Glutamatergic neuron (in vitro differentiated cells): ENCODE measurements at places on chromosomes 5 and 9. TPM values are rescaled to one million over a fixed set of nuclear protein-coding genes. Genes with fewer than 3 reads are reported as not detected.

DNA sequence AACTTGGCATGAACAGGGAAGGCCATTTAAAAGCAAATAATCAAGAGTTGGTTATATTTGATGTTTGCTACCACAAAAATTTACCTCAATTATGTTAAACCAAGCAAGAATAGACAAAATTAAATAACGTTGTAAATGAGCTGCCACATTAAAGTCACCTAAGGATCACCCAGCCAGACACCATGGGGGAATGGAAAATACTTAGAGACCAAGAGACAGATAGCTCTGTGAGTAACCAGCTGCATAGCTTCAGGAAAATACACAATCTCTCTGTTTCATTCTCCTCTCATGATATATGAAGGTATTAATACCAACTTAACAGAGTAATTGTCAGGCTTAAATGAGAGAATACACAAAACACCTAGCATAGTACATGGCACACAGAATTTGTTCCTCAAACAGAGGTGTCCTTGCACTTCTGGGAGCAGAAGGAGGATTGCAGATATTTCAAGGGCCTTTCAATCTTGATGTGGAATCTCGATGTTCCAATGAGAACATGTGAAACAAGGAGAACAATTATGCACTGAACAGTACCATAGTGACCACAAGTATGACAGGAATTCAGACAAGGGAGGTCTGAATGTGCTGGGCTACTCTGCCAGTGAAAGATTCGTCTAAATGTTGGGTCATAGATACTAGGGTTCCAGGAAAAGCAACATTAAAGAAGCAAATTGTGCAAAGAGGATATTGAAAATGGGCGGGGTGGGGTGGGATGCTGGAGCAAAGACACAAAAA, 18.6 kb downstream of the JAKMIP2 start:
- no peak for DNase-seq

LEAP2 gene
- total RNA-seq: 2.5 TPM

- peak; percentile 78 for DNase-seq
Observed at GRCh38 chr9:129487658-129488483, 133.0 kb downstream of the C9orf50 start.

- no peak for DNase-seq
Observed at GRCh38 chr9:15697446-15697851, 144.6 kb downstream of the CCDC171 start.

DNA sequence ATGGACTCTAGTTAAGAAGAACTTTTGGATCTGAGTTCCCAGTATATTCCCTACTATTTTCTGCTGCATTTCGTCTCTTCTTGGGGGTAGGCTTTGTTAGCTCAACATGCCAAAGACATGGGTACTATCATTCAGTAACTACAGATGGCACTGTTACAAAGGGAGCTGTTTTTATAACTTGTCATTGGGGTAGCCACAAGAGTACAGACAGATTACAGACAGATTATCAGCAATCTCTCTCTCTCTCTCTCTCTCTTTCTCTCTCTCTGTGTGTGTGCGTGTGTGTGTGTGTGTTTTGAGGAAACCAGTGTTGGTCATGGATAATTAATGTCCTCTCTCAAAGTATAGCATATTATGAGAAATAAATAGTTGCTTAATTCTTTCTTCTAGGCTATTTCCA, 116.1 kb downstream of the WDR70 start:
- DNase-seq: no peak

DNA sequence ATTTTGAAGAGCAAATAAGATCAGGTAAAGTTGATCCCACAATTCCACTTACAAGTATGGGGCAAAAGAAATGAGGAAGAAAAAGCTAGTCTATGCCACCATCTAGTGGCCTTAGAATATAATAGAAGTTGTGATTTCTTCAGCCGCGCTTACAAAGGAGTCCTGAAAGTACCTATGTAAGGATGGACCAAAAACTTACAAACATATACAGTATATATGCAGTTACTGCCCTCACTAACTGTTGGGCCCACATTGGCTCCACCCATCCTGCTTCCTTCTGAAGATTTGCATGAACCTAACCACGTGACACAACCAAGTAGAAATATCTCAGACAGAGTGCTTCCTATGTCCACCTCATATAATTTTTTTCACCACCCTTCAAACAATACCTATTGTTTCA, 11.7 kb upstream of the OR13D1 start:
- no peak for DNase-seq

DNA sequence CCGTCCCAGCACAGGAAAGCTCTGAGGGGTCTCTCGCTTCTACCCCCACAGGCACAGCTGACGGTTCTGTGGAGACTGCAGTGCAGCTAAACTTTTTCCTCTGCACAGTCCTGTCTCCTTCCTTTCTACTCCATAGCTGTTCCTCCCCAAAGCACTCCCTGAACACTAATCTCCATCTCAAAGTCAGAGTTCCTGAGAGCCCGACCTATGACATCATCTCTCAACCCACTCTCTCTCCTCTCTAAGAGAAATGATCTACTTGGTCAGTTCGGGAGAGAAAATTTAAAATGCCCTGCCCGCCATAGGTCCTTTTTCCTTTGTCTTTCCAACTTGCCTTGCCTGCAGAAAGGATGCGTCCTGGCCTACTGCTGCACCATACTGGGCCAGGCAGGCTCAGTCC, 90.6 kb downstream of the FANCC start:
- no peak for DNase-seq

DNA sequence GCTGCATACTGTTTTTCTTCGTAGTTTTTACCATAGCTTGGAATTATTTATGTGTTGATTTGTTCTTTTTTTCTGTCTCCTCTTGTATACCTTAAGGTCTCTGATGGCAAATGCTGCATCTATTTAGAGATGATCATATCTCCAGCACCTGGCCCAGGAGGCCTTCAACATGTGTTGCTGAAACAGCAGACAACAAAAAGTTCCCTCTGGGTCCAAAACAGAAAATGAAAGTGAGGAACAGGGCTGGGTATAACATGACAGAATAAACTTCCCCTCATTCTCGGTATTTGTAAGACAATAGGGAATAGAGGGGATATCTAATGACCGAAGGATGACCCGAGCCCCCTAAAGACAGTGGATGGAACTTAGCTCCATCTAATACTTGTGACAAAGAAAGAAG, 22.7 kb upstream of the PCSK1 start:
- no peak for DNase-seq

- no peak for DNase-seq
Observed at GRCh38 chr9:36325081-36325828, 67.0 kb upstream of the GNE start.

DNA sequence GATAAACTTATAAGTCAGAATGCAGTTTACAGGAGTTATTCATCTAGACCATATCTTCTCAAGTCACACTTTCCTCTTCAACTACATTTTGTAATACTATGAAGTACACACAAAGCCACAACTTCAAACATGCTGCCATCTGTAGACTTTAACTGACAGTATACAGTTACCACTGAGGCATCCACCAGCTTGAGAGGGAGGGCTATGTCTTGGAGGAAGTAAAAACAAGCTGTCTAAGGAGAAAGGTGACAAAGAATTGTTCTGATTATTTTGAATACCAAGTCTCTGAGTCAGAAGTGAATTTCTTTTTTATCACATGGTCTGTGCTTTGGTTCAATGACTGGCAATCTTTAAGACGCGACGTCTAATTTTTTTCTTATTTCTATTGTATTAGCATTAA, 97.6 kb upstream of the CDH10 start:
- DNase-seq: no peak

GRCh38 chr9:92563116-92564100, 27.6 kb upstream of the ECM2 start:
- no peak for DNase-seq

GRCh38 chr5:160887780-160888179, 35.8 kb upstream of the ATP10B start:
- DNase-seq: no peak

DNA sequence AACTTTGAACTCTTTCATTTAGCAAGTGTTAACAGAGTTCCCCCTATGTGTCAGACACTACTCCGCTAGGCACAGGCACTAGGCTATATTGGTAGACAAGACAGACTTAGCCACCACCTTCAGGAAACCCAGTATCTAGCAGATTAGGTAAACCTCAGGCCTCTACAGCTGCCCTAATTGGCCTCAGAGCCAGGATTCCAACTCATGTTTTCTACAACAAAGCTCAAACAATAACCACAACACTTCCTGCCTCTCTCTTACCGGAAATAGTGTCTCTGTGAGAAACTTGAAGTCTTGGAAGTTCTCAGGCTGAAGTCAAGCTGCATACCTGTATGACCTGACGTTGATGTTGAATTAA, 116.6 kb upstream of the SLC44A1 start:
- DNase-seq: no peak

DNA sequence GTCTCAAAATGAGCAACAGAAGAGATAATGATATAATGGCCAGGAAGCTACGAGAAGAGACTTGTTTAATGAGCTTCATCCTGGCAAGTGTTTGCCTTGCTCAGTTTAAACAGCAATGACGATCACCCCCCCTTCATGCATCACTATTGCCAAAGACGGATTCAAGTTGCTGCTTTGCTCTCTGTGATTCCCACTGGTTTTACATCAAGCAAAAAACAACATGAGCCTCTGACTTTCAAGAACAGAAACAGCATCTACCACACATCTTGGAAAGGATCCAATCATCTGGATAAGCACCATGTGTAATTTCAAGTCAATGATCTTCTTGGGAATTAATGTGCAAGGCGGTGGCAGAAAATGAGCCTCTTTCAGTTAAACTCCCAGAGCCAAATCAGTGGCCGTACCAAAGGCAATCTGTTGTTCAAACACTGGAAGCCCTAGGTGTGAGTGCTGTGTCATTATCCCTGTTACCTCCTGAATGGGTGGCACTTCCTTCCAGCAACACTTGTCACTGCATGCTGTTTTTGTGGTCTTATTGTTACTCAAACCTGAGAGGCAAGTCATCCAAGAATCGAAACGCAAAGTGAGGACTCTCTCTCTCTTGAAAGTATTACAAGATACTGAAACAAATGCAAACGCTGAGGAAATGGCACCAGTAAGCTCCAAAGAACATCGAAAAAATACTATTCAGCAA, 72.8 kb downstream of the MED27 start:
- DNase-seq: no peak

OGN gene
- not detected for total RNA-seq
